ENCODE measurements at places on chromosomes 6 and 20.

DNA sequence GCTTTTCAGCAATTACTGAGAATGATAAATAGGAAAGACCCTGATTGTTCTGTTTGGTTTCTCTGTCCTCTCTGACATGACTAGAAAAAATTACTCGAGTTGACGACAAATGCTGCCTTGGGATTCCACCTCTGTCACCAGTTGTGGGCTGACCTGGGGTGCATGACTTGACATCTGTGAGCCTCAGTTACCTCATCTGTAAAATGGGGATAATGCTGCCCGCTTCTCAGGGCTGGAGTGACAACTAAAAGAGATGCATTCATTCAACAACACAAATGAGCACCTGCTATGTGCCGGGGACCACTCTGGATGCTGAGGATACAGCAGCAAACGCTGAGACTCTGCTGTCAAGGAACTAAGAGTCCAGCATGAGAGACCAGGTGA, 94.8 kb downstream of the NFATC2 start:
- DNase-seq = no peak

- DNase-seq = peak; percentile 3
Observed at GRCh38 chr20:36754656-36755222, 8.8 kb upstream of the NDRG3 start.

- no peak for DNase-seq
Observed at GRCh38 chr20:17895641-17896171, 72.9 kb downstream of the SNX5 start.

DNA sequence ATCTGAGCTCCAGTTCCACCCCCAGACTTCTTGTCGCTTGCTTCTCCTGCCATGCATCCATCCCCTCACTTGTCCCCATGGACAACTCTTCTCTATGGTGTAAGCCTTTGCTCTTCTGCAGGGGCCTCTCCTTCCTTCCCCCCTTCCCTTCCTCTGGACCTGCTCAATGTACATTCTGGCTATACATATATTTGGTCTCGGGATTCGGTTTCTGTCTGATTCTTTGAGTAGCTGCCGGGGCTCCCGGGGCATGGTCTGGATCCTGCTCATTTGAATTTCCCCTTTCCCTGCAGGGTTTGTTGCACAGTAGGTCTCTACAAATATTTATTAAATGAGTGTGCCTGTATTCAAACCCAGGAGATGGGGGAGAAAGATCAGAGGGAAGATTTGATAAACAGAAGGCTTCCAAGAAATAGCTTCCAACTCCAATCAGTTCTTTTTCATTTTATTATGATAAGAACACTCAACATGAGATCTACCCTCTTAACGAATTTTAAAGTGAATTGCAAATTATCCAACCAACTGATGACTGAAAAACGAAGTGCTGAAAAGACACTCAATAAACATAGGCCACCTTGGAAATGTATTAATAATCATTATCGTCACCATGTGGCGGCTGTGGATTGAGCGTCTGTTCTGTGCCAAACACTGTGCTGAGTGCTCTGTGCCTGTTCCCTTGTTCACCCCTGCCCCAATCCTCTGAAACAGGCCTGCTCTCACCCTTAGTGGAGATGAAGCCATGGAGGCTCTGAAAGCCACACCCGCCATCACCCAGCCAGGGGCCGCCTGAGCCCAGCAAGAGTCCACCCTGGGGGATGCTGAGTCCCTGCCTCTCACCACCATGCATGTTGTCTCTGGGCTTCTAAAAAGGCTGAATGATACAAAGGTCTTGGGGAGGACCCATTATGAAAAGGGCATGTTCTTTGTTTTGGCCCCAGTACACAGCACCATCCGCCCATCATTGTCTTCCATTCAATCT, 34.3 kb upstream of the APCDD1L start:
- DNase-seq = no peak

DNA sequence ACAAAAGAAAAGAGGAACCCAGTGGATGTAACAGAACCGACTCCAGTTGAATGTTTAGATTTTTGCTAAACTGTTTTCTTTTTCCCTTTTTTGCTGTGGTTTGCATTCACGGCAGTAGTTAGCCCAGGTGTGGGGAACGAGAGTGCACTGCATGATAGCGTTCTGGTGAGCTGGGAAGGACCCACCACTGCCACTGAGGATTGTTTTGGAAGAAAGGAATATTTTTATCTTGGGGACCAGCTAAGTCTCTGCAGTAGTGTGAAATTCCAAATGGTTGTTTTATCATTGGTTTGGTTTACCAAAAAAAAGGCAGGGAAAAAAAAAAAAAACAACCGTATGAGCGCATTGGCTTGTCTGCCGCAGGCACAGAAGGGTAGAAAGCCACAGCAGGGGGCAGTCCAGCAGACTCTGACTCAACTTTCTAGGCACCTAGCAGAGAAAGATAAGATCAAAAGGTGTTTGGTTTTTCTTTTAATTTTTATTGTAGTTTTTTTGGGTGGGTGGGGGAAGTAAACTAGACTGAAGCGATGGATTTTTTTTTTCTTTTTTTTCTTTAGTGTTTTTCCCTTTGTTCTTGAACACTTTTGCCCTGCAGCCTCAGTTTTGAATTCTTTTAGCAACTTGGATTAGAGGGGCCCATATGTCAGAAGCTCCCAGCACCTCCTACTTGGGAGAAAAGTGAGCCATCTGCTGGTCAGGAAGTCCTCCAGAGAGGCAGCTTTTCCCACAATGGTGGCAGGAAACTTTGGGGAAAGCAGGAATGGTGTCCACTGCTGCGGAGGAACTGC, 13.5 kb upstream of the RAB5IF start:
- DNase-seq = peak; percentile 38

DNA sequence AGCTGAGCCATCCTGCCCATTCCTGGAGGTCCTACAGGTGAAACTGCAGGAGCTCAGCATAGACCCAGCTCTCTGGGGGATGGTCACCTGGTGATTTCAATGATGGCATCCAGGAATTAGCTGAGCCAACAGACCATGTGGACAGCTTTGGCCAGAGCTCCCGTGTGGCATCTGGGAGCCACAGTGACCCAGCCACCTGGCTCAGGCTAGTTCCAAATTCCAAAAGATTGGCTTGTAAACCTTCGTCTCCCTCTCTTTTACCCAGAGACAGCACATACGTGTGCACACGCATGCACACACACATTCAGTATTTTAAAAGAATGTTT, 44.0 kb downstream of the SIRPA start:
- no peak for DNase-seq

DNA sequence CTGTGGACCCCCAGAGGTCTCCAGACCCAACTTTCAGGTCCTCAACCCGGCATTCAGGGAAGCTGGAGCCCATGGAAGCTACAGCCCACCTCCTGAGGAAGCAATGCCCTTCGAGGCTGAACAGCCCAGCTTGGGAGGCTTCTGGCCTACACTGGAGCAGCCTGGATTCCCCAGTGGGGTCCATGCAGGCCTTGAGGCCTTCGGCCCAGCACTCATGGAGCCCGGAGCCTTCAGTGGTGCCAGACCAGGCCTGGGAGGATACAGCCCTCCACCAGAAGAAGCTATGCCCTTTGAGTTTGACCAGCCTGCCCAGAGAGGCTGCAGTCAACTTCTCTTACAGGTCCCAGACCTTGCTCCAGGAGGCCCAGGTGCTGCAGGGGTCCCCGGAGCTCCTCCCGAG, 950 bp downstream of the GNAS start:
- no peak for DNase-seq

DNA sequence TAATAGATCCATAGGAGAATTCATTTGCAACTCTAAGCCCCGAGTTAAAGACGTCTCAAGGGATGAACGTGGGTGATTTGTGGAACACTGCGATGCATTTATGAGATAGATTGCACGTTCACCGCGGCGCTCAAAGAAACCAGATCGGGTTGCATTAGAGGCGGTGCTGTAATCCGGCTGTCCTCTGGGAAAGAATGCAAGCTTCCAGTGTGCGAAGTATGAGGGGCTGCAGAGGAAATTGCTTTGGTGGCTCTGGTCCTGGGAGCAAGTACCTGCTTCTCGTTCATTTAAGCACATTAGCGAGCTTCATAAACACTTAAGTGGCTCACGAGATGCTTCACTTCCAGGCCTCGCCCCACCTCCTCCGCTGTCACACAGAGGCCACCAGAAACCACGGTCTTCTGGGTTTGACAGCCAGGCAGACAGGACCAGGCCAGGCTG, 182.3 kb downstream of the CDH4 start:
- DNase-seq = no peak

DNA sequence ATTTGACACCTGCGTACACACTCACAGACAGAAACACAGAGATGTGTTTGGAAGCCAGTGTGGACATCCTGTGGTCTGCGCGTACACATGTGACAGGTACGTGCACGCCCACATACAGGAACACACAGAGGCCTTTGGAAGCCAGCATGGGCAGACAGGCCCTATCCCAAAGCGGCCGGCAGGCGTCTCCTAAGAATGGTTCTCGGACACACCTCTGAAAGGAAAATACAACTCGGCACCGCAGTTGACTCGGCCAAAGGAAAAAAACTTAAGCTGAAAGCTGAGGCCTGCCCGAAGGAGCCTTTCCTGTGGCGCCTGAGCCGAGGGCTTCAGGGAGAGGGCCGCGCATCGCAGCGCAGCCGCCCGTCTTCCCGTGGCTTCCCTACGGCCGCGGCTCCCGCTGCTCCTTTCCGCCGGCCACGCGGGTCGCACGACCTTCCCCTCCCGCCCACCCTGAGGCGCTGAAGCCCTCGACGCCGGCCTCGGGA, 1.4 kb upstream of the CEP43 start:
- DNase-seq = peak; percentile 17

DNA sequence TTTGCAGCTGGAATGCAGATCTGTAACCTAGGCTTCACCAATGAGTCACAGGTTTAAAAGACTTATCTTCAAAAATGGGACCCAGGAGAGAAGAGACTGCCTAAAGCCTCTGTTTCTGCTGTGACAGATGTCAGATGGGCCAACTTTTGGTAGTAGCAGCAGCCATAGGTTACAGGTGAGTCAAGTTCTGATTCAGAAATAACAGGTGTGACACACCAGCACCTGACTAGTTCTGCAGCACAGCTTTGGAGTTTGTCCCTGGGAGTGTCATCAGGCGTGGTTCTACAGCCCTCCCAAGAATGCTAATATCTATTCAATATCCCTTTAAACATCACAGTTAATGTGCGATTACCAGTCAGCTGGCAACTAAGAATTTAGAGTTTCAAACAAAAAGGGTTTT, 121.9 kb upstream of the BTN3A2 start:
- no peak for DNase-seq

GRCh38 chr6:147479857-147480256, 28.6 kb upstream of the SAMD5 start:
- no peak for DNase-seq

- DNase-seq = no peak
Observed at GRCh38 chr6:121333196-121333595, 1.1 kb downstream of the TBC1D32 start.

GRCh38 chr20:22974354-22974753, 60.8 kb upstream of the SSTR4 start:
- DNase-seq = no peak

- DNase-seq = no peak
Observed at GRCh38 chr6:70409216-70409615, 4.1 kb upstream of the FAM135A start.

DNA sequence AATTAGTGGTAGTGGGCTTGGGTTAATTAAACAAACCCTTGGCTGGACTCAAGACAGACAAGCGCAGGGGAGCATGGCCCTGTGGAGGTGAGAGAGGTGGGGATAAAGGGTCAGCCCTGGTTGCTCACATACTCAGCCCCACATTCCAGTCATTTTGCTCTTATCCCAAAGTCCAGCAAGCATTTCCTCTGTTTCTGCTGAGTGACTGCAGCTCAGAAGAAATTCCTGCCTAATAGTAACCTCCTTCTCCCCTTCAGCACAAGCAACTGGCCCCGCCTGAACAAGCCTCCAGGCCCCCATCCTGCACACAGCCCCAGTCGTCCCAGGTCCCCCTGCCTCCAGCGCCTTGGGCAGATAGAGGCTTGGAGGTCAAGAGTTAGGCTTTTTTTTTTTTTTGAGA, 3.6 kb upstream of the TFEB start:
- no peak for DNase-seq

DNA sequence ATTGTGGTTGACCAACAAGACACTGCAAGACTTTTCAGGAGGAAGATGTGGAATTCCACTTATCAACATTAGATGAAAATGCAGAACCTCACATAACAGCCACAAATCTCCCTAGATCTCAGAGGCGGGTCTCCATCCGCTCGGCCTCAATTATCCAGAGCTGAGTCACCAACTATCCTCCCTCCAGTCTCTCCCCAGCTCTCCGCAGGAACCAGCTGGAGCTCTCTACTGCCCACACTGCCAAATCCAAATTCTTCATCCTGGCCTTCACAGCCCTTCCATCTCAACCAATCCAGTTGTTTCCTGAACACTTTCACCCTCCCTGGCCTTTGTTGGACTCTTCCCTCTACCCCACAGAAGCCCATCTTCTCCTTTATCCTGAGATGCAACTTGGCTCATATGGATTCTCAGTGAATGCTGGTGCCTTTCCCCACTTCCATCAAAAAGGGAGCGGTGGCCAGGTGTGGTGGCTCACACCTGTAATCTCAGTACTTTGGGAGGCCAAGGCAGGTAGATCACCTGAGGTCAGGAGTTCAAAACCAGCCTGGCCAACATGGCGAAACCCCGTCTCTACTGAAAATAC, 3.5 kb upstream of the TGIF2 start:
- no peak for DNase-seq
